ENCODE measurements at places on chromosomes 3 and 15.

DNA sequence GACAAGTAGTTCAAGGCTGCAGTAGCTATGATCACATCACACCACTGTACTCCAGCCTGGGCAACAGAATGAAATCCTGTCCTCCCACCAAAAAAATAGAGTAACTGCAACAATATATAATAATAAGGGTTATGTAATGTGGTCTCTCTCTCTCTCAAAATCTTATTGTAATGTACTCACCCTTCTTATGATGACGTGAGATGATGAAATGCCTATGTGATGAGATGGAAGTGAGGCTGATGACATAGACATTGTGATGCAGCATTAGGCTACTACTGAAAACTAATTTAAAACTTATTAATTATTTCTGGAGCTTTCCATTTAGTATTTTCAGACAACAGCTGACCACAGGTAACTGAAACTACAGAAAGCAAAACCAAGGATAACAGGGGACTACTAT, 27.4 kb downstream of the TASOR start:
- peak; percentile 2 for DNase-seq

DNA sequence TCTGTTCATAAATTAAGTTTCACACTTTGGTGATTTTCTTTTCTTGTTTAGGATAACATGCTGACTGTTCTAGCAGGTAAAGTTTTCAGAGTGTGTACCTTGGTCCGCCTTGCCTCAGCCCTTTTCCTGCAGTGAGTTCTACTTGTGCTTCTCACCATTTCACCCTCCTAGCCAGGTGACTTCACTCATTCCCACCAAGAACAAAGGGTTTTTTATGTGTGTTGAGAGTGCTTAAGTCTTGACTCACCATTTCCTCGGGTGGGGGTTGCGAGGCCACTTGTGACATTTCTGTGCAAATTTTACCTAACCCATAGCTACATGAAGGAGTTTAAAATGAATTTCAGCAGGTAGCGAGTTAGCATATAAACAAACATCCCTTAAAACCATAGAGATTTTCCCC, 81.4 kb downstream of the C3orf38 start:
- DNase-seq: no peak

DNA sequence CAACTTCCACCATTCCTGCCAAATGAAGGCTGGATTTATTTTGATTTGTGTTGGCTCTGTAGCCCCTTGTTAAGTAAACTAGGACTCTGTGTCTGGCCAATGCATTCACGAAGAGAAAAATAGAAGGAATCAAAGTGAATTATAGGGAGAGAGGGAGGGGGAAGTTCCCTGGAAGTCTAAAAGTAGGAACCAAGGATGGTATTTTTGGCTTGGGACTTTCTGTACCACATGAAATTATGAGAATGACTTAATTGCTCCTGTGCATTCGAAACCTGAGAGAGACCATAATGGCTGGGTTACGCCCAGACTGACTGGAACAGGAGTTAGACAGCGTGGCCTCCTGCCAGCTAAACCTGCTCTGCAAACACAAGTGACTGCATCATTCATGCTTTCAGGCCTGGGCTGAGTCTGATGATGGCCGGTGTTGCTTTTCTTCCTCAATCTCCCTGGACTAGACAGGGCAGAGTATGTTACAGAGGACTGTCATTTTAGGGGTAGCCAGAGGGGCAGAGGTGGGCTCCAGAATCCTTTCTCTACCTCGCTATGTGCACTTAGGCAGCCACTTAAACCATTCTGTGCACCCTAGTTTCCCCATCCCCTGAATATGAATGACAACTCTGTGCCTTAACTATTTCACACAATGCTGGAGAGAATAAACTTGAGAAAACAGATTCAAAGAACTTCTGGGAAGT, 58.9 kb downstream of the MYO1E start:
- peak; percentile 30 for DNase-seq

DNA sequence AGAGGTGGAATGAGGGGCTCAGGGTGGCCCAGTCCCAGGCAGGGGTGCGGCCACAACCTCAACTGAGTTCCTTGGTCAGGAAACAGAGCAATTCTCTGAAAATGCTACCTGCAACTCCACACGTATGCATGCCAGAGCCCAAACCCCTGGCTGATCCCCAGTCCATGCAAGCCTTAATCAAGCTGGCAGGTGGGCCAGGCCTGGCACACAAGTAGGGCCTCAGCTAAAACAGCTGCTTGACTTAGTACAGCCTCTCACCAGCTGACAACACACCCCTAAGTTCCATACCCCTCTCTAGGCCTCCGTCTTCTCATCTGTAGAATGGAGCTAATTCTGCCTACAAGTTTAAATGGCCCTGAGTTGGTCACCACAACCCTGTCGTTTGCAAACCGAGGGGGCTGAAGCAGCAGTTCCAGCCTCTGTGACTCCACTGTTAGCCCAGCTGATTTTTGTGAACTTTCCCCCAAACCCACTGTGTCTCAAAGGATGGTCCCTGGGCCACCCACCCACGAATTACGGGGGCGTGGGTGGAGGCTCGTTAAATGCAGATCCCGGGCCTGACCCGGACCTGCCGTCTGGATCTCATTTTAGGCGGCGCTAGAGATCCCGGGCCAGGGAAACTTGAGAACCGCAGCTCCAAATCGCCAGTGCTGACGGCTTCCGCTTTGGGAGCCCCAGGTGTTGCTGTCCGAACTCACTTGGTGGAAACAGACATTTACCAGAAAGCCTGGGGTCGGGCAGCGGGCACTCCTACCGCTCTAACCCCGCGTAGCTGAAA, 927 bp downstream of the CHDH start:
- peak; percentile 46 for DNase-seq

DNA sequence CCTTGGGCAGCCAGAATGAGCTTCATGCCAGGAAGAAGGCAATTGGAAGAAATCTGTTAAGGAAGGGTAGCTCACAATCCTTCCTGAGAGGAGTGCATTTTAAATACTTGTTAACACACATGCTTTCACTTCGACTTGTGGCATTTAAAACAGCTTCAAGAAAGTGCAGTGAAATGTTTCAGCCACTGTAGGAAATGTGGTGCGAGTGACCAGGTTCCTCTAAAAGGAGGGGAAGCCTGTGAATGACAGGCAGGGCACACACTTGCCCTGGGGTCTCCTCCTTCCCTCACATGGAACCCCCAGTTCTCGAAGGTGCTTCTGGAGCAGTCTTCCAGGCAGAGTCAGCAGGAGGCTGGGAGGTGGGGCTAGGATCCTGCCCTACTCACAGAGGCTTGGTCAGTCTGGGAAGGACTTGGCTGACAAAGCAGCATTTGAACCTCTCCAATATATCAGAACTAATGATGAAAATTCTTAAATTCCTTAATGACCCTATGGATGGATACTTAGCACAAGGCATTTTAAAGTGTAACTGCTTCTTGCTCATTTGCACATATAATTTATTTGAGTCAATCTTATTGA, 358.6 kb downstream of the CHST2 start:
- no peak for DNase-seq

GRCh38 chr3:63961891-63962290, 49.7 kb upstream of the SCAANT1 start:
- DNase-seq: peak; percentile 33

DNA sequence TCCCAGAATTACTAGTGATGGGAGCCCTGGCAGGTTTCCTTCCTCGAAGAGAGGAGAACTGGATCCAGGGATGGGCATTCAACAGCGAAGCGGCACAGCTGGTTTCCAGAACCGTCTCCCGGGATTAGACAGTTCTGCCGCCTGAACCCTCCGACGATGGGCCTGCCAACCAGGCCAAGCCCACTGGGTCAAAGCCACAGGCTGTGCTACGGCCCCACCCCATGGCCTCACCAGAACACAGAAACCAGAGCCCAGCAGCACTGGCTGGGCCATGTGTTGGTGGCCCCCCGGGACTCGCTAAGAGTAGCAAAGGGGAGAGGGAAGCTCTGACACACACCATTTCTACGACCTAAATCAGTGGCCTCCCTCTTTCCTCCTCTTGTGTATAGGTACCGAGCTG, 2.2 kb downstream of the C15orf62 start:
- DNase-seq: no peak

GRCh38 chr3:33075995-33076394, 21.0 kb downstream of the GLB1 start:
- DNase-seq: peak; percentile 67

DNA sequence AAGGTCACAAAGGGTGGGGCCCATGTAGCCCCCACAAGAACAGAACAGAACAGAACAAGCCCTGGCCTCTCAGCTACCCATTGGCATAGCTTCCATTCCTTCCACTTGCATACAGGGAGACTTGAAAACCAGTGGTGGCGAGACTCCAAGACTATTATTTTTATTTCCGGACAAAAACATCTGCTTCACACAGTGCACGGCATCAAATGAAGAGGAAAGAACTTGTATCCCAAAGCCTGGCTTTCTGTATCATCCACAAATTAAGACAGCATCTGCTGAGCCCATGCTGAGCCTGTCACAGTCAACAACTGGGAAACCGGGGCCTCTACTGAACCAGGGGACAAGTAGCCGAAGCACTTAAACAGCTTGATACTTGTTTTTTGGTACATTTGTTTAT, 56.0 kb downstream of the CLEC3B start:
- DNase-seq: peak; percentile 67

- DNase-seq: no peak
Observed at GRCh38 chr3:50112462-50112861, 23.7 kb downstream of the RBM5 start.

DNA sequence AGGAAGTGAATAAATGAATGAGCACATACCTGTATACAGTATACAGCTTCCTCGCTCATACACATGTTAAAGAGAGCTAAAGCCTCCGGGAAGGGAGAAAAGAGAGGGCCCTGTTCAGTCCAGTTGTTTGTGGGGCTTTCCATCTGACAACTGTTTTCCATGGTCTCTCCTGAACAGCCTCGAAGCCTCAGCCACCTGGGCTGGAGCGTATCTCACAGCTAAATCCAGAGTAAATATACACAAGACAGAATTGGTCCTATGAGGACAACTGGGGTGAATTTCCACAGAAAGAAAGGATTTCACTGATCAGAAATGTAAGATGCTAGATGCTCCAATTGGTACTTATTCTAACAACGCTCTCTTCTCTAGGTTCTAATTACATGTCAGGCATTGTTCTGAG, 103.5 kb downstream of the LIPC start:
- no peak for DNase-seq

DNA sequence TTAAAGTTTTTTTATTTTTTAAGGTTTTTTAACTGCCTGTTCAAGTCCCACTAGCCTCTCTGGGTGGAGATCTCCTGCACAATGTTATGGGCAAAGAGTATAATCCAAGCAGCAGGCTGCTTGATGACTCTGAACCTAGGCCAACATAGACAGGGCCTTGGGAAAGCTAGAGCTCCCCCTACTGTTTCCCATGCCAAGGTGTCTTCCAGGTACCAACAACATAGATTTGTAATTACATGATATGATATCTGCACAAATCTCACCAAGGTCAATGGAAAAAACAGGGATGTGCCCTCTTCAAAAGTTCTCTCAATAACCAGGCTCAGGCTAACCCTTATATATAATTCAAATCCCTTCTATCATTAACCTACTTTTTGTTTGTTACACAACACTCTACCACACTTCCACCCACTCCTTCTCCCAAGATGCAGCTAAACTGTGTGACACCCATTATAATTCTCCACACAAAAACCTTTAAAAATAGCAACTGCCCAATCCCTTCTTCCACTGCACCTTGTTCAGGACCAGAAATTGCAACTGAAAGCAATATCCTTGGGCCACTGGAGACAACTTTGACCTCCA, 43.8 kb downstream of the RBM15B start:
- peak; percentile 49 for DNase-seq

GRCh38 chr3:166836836-166837235, 543.3 kb downstream of the ZBBX start:
- no peak for DNase-seq

GRCh38 chr3:172659246-172660002, 51.4 kb downstream of the NCEH1 start:
- DNase-seq: no peak

DNA sequence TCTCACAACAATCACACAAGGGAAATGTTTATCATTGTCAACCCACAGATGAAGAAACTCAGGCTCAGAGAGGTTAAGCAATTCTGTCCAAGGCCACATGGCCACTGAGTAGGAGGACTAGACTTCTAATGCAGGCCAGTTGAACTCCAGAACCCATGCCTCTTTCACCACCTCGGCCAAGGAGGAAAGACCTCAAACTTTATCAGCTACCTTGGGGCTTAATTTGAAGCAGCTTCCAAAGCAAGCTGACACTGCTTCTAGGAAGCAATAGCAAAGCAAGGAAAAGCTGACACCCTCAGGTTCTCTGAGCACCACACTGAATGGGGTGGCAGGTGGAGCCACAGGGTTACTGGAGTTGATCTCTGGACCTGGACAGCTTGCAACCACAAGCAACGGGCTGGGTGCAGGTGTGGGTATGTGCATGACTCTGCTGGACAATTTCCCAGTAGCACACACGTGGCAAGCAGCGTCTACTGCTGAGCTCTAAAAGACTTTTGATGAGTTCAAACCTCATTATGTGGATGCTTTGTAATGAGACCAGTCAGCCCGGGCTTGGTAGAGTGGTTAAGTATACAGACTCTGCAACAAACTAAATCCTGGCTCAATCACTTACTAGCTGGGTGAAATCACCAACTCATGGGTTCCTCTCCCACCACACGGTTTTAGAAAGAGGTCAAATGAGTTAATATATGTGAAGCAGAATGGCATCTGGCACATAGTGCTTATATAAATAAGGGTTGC, 23.1 kb downstream of the CCNL1 start:
- DNase-seq: no peak

GRCh38 chr3:127978636-127979035, 63.6 kb downstream of the KBTBD12 start:
- DNase-seq: peak; percentile 81

DNA sequence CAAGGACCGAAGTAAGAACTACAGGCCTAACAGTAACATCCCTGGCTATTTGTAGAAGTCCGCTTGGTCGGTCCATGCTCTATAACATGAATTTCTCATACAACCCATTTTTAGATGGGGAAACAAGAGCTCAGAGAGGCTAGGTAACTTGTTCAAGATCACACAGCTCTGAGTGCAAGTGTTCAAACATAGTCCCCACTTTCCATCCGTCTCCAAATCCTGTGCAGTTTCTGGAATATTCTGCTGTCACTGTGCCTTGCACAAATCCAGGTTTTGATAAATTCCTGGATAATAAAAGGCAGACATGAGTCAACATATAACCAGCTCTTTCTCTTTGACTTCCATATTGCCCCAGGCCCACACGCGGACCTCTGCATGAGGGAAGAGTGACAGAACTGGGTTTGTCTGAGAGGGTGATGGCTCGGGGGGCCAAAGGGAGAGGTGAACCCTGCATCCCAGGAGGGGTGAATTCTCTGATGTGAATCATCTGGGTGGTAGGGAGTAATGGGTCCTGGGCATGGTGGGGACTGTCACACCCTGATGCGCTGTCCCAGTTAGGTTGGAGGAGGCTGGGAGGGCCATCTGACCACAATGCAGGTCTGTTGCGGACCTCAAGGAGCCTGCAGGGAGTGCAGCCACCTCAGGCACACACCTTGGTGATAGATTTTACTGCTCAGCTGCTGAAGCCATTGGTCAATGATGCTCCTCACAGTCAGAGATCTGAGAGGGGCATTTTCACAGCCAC, 162.2 kb downstream of the SMAD6 start:
- DNase-seq: no peak

GRCh38 chr3:195209847-195210265, 61.1 kb downstream of the XXYLT1 start:
- peak; percentile 78 for DNase-seq

Data from EH (cell line).